NCI-H187 treated with DMSO at 0.1 percent for 48 hours (cell line): ENCODE measurements at places on chromosomes 3 and 15.

- no peak for DNase-seq
Measured at GRCh38 chr3:137764001-137764433, at the start of gene SOX14. Gene SOX14, plus strand, starts transcription at chr3:137764315. Its CDS starts 470 bp downstream, at chr3:137764785.

GRCh38 chr3:156149876-156150275 is 29.5 kb downstream of the KCNAB1 start:
- DNase-seq: no peak

DNA sequence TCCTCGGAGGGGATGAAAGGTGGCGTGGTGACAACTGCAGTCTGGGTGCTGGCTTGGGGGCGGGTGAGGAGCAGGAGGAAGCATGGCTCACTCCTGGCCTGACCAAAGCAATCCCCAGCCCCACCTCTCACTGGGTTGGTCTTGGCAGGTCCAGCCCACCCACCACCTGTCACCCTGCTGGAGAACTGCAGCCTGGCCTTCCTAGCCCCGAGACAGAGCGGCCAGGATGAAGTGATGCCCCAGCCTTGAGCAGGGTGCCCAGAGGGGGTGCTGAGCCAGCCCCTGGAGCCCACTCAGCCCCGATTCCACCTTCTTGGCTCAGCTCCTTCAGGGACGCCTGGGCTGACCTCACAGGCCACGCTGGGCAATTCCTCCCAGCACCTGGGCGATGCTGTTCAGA is 89.9 kb downstream of the IQSEC1 start:
- no peak for DNase-seq

GRCh38 chr3:11168881-11169805 is 14.8 kb downstream of the HRH1 start:
- no peak for DNase-seq

GRCh38 chr3:144241404-144241803 is 269.8 kb downstream of the DIPK2A start:
- no peak for DNase-seq

GRCh38 chr3:119703820-119704531 is 1.2 kb downstream of the CFAP91 start:
- DNase-seq: no peak

DNA sequence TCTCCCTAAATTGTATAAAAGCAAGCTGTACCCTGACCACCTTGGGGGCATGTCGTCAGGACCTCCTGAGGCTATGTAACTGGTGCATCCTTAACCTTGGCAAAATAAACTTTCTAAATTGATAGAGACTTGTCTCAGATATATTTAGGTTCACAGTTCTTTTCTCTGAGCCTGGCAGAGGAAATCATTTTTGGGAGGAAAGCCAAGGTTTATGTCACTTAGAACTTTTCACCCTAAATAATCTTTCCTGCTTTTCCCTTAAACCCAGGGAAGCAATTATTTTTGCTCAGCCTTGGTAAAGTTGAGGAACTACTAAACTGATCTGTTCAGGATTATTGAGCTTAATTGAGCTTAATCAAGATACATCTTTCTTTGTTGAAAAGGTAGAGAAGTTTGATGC is 608.9 kb downstream of the PDCD6IP start:
- DNase-seq: no peak

DNA sequence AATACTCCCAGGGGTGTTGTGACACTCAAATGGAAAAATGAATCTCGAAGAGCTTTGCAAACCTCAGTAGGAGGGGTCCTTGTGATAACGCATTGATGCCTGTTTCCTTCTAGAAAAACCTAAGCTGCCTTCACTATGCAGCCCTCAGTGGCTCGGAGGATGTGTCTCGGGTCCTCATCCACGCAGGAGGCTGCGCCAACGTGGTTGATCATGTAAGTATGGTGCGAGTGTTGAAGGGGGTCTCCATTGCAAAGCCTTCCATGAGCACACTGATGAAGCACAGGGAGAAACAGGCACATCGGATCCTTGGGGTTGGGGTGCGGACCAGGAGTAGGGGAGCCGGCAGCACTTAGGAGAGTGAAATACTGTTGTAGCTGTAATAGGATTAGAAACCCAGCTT is 22.3 kb downstream of the ANKDD1A start:
- no peak for DNase-seq

DNA sequence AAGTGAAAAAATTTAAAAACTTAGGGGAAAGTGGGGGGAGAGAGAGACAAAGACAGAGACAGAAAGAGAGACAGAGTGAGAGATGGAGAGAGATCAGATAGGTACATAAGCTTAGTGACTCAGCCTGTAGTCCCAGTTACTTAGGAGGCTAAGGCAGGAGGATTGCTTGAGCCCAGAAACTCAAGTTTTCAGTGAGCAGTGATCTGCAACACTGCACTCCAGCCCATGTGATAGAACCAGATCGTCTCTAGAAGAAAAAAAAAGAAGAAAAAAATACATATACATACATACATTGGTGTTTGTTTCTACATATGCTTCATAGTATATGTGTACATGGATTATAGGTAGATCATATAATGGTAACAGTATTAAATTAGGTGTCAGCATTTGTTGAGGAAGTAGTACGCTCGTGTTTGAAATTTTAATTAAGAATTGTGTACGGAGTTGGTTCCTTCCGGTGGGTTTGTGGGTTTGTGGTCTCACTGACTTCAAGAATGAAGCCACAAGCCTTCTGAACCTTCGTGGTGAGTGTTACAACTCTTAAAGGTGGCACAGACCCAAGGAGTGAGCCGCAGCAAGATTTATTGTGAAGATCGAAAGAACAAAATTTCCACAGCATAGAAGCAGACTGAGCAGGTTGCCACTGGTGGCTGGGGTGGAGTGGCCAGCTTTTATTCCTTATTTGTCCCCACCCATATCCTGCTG is 38.3 kb upstream of the SNRPN start:
- DNase-seq: no peak

- DNase-seq: no peak
Measured at GRCh38 chr15:22956257-22956977, 23.8 kb downstream of the CYFIP1 start.

DNA sequence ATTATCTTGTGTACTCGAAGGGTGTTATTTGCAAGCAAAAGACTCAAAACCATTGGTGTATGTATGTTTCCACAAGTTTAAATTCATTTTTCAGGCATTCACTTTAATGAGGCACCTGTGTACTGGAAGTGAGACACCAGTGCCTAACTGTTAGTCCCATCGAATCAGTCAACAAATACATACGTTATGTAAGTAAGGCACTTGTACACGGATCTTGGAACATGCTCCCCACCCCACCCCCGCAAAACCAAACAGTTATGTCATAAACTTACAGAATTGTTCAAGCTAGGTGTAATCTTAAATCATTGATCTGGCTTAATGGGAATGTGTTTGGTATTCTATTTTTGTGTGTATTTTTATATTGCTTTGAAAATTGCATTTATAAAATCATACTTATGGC is 17.1 kb downstream of the LRRC28 start:
- no peak for DNase-seq

DNA sequence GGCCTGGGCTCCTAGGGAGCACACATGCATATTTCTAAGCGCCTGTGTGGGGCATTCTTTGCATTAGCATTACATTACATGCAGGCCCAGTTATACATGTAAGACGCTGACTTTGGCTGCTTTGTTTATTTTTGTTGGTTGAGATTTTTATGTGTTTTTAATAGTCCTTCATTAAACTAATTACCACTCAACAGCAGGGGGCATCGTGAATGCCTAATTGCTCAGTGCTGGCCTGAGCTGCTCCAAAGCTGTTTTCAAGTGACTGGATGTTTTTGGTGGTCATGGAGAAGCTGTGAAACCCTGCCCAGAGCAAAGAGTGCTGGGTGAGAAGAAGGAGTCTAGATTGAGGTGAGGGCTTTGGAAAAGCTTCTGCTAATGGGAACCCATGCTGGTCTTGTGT is 41.5 kb downstream of the GPD1L start:
- DNase-seq: no peak

GRCh38 chr3:193350744-193351143 is 27.8 kb downstream of the ATP13A5 start:
- DNase-seq: no peak

GRCh38 chr3:112333002-112333380 is at the start of gene CD200:
Gene CD200, plus strand, starts transcription at chr3:112333156. Its CDS starts 57 bp downstream, at chr3:112333213.
- DNase-seq: no peak

DNA sequence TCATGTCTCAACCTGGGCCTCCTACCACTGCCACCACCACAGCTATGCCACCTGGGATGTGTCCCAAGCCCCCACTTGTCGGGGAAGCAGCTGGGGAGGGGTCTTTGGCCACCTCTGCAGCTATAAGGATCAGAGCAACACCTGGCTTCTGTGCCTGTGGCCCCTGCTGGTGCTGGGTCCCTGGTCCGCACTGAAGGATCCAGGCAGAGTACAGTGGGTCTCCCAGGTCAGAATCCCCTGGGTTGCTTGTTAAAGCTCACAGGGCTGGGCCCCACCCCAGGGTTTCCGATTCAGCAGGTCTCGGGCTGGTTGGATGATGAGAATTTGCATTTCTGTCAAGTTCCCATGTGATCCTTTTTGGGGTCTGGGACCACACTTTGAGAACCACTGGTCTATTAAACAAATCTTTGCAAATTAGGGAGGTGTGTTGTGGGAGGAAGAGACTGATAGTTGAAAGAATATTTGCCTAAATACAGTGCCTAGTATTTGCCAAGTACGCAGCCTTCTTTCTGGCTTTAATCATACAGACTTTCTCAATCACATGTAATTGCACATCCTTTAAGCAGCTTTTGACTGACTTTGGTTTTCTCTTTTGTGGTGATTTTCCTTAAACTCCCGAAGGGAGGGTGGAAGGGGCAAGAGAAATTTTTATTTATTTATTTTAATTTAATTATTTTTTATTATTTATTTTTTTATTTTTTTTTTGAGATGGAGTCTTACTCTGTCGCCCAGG is 127.3 kb downstream of the IGF1R start:
- DNase-seq: no peak

- DNase-seq: no peak
Measured at GRCh38 chr3:129596194-129597086, 10.0 kb downstream of the PLXND1 start.

DNA sequence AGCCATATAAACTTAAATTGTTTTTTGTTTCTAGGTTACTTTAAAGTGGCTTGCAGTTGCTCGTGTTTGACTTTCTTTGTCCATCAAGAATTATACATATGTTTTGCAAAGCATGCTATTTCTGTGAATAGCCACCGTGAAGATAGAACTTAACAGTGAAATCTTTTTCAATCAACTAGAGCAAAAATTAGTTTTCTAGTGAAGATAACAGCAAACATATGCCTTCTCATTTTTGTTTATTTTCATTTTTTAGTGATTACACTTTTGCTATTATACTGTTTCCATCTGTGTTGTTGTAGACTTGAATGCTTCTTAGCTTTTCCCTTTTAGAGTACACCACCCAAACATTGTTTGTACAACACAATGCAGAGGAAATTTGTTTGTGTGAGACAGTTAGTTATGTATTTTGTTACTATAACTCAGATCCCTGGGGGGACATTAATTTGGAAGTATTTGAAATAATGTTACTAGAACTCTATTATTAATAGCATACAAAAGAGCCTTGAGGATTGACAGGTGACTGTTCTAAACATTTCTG is 62.8 kb downstream of the CRYBG3 start:
- DNase-seq: no peak

GRCh38 chr3:6605227-6605626 is 255.7 kb upstream of the GRM7 start:
- no peak for DNase-seq

DNA sequence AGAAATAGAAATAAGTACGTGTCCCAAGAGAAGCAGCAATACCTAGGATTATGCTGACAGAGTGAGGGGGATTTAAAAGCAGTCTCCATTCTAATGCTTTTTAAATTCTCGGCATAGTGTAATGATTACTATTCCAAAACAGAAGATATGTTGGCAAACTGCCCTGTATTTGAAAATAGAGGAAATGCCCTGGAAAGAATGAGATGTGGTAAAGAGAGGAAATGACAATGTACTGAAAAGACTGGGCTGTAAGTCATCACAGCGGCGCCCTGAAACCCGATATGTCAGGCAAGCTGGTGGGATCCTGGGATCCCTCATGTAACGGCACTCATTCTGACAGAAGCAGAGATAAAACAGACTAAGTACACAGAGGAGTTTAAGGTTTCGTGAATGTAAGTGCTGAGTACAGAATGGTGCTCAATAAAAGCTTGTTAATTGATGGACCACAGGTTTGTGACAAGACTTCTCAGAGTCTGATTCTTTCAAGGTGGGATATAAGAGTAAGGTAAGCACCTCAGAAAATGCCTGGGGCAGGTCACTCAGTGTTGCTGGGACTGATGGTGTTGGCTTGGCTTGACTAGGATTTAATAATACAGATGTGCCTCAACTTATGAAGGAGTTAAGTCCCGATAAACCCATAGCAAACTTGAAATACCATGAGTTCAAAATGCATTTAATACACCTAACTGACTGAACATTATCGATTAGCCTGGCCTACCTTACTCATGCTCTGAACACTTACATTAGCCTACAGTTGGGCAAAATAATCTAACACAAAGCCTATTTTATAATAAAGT is 91.4 kb downstream of the NFKBIZ start:
- no peak for DNase-seq

- DNase-seq: no peak
Measured at GRCh38 chr3:138608322-138609135, at the start of gene FAIM. Gene FAIM, plus strand, starts transcription at chr3:138608771. Its CDS starts 10,956 bp downstream, at chr3:138619727.

DNA sequence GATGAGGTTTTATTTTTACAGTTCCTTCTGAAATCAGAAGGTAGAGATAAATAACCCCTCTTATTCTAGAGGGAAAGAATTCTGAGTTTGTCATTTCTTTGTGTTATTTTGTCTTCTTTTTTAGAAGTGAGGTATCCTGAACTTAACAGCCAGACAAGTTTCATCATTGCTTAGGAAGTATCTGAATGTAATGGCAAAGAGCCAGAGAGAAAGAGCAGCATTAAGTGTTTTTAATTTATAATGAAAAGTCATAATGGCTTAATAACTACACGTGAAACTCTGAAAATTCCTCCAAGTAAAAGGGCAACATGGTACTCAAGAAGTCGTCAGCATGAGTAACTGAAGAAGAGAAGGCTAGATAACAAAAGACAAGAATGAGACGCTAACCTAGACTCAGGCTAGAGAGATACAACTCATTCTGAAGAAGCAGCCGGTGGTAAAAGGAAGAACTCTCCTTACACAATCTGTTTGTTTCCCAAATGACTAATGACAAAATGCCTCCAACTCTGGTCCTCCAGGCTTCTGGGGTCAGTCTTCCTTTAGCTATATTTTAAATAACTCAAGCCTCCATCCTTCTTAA is 116.2 kb upstream of the NECTIN3 start:
- no peak for DNase-seq

DNA sequence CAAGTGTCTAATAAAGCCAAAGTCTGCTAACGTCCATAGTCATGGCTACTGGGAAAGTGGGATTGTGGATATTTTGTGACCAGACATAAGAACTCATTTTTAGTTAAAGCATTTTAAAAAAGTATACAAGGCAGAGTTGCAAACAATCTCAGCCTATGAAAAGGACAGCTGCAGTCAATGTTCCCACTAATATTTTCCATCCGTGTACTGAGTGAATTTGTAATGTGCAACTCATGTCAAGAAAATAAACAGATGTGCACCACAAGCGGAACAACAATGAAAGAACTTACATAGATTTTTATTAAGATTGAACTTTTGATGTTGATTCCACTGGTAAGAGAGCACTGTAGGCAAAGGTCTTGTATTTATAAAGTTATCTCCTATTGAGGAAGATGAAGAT is 231.3 kb upstream of the SEMA6D start:
- DNase-seq: no peak
